ENCODE measurements at places on chromosomes 4 and X.

DNA sequence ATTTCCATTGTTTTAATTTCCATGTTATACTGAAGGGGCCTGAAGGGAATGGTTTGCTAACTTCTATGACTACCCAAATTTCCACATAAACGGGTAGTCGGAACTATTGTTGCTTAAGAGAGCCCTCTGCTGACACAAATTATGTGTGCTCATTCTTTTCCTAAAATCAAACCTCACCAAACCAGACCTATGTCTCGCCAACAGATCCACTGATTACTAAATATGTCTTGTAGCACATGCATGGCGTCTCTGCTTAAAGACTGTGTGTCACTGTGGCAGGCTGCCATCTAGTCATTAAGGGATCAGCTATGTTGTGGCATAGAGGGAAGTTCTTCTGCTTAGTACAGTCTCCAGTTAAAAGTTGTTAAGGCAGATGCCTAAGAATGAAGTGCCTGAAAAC, 25.1 kb downstream of the PIR start:
- no peak for DNase-seq

DNA sequence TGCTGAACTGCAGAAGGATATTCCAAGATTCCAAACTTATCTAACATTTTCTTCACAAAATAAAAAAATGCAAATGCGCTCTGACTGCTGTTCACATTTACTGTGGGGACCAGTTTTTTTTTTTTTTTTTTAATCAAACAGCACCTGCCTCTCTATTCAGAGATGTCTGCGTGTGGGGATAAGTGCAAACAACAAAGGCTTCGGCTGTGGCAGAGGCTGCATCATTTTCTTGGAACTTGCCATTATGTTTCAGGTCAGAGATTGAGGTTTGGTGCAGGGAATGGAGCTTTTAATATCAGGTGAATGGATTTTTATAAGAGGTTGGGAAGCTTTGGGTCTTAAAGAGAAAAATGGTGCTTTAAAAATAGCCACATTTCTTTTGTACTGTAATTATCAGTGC, 78.2 kb upstream of the TET2 start:
- DNase-seq: no peak

GRCh38 chr4:163603257-163603656, 108.8 kb downstream of the TMA16 start:
- DNase-seq: no peak

DNA sequence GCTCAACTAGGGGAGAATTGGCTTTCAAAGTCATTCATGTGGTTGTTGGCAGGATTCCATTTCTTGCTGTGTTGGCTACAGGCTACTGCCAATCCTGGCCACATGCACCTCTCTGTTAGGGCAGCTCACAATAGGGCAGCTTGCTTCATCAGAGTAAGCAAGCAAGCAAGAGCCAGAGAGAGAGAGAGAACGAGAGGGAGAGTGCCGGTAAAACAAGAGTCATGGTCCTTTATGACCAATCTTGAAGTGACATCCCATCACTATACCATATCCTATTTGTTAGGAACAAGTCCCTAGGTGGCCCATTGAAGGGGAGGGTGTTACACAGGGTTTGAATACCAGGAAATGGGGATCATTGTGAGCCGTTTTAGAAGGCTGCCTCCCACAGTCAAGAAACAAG, 33.0 kb upstream of the TLR2 start:
- DNase-seq: no peak
